ENCODE measurements at places on chromosomes 5 and 9. TPM values are rescaled to one million over a fixed set of nuclear protein-coding genes. Genes with fewer than 3 reads are reported as not detected.

GRCh38 chr5:14842117-14842516 is 29.5 kb downstream of the ANKH start:
- DNase-seq = no peak

The PCDHGA11 gene
- 3.8 TPM for total RNA-seq

GRCh38 chr5:126377424-126377823 is 45.8 kb upstream of the GRAMD2B start:
- no peak for DNase-seq

The CCL28 gene
- total RNA-seq = 7.7 TPM

DNA sequence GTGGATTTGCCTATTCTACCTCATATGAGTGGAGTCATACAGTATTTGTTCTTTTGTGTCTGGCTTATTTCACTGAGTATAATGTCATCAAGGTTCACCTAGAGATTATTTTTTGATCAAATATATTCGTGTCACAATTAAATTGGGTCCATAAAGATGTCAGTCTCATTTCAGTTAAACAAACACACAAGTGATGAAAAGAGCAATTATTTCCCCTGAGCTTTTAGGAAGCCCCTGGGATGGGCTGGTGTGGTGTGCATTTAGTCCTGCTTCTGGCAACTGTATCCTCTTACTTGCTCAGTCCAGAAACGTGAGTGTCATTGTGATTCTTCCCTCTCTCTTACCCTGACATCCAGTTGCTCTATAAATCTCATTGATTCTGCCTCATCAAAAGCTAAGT is 52.8 kb upstream of the CARTPT start:
- DNase-seq = no peak
